ENCODE measurements at places on chromosomes 13 and 19.
A peak's percentile ranks its signal among the peaks of the same experiment; 100 is the strongest.

- DNase-seq = no peak
Measured at GRCh38 chr13:30362869-30363268, 55.5 kb upstream of the KATNAL1 start.

GRCh38 chr13:84653915-84654534, 771.8 kb upstream of the SLITRK1 start:
- no peak for DNase-seq

GRCh38 chr13:90233933-90234672, 1113.4 kb upstream of the MIR17HG start:
- DNase-seq = no peak

DNA sequence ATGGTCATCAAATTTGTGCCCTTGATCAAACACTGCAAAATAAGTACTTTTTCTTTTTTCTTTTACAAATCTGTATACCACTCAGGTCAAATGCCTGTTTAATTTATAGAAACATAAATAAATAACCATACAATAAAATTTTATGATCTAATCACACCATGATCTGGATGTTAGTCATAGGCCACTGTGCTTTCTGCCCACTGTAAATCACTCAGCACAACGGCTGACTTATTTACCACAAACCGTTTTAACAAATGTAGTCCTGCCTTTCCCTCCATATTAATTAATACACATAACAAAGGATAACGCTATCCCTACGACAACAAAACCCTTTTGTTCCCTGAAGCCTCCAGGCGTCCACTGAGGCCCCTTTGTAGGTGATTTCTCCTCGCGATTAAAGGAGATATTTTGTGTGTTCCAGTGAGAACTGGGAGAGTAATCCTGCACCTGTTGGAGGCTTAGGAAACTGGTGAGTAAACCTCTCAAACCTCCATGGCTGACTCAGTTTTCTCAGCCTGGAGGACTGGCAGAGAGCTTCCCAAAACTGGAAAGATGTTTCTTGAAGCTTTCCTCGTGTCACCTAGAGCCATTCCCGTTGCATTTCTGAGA, 477.1 kb upstream of the SGCG start:
- no peak for DNase-seq

- no peak for DNase-seq
Measured at GRCh38 chr13:98765996-98766519, 13.6 kb upstream of the SLC15A1 start.

- DNase-seq = no peak
Measured at GRCh38 chr13:31433746-31434145, 234.0 kb downstream of the B3GLCT start.

DNA sequence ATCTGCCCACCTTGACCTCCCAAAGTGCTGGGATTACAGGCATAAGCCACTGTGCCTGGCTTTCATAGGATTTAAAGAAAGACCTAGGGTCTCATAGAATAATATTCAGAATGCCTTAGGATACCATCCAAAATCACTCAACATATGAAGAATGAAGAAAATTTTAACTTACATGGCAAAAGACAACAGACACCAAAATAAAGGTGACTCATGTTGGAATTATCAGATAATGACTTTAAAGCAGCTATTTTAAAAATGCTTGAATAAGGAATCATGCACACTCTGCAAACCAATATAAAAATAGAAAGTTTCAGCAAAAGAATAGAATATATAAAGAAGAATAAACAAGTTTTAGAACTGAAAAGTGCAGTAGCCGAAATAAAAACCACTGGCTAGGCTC, 29.3 kb downstream of the ZNF566 start:
- no peak for DNase-seq

DNA sequence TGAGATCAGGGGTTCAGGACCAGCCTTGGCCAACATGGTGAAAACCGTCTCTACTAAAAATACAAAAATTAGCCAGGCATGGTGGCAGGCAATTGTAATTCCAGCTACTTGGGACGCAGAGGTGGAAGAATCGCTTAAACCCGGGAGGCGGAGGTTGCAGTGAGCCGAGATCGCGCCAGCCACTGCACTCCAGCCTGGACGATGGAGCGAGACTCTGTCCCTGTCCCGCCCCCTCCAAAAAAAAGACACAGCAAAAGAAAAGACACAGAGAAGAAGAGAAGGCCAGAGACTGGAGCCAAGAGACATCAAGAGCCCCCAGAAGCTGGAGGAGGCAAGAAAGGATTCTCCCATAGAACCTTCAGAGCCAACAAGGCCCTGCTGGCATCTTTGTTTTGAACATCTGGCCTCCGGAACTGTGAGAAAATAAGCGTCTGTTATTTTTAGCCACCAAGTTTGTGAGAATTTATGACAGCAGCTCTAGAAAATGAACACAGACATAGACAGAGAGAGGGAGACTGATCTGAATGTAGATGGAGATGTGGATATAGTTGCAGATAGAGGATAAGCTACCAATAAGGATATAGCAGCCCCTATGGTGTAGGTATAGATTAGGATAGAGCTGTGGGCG, 25.7 kb upstream of the PNMA8B start:
- DNase-seq = no peak

GRCh38 chr13:109790942-109791605, 4.7 kb upstream of the IRS2 start:
- no peak for DNase-seq

GRCh38 chr19:39407410-39407659, 688 bp downstream of the ZFP36 start:
- no peak for DNase-seq

DNA sequence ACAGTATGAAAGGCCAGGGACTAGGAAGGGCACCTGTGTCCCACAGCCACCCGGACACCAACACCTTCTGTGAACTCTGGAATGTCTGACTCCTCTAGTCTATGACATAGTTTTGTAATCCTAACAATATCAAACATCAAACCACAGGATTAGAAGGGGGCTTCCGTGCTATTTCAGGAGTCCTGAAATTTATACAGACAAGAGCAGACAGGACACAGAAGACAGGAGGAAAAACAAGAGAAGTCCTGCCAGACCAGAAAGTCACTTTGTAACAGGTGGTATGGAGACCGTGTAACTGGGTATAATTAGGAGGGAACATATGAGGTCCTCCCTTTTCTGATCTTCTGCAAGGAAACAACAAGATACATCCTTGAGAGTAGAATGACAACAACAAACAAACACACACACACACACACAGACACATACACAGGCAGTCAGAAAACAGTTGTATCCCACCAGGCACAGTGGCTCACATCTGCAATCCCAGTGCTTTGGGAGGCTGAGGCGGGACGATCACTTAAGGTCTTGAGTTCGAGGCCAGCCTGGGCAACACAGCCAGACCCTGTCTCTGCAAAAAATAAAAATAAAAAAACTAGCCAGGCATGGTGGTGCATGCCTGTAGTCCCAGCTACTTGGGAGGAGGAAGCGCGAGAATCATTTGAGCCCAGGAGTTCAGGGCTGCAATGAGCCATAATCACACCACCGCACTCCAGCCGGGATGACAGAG, 13.1 kb downstream of the INSR start:
- DNase-seq = no peak

DNA sequence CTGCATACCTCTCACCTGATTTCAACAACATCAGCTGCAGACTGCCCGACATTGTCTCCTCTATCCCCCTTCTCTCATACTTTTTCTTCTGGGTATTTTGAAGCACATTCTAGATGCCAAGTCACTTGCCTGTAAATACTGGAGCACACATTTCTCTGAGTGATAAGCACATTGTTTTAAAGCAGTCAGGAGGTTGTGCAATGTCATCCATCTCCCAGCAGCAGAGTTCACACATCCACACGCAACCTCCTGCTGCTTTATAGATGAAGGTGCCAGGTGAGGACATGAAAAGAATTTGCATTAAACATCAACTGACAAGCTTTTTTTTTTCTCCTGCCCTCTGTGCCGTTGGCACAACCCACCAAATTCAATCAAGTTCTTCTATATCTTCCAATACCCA, 5.5 kb downstream of the UPK1A start:
- no peak for DNase-seq

- no peak for DNase-seq
Measured at GRCh38 chr19:16861834-16862233, 27.0 kb upstream of the F2RL3 start.

- DNase-seq = no peak
Measured at GRCh38 chr13:76741046-76741445, 145.2 kb downstream of the KCTD12 start.

- no peak for DNase-seq
Measured at GRCh38 chr19:14495672-14496028, 277 bp downstream of the GIPC1 start.

DNA sequence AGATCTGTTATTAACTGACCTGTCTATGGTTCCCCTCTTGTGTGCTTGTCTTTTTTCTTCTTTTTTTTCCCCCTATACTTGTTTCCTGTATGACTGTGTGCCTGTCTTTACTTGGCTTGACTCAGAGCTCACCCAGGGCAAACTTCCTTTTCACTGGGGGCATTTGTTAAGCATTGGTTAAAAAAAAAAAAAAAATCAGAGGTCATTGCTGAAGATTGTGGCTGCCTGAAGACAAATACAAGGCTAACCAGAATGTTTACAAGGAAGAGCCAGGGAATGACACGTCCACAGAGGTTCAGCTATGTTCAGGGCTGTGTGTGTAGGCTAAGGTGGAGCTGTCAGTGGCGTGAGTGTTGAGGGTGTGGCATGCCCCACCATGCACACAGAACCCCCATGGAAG, 47.1 kb downstream of the LNX2 start:
- DNase-seq = no peak

- DNase-seq = no peak
Measured at GRCh38 chr19:45752639-45753038, 16.4 kb downstream of the SIX5 start.

DNA sequence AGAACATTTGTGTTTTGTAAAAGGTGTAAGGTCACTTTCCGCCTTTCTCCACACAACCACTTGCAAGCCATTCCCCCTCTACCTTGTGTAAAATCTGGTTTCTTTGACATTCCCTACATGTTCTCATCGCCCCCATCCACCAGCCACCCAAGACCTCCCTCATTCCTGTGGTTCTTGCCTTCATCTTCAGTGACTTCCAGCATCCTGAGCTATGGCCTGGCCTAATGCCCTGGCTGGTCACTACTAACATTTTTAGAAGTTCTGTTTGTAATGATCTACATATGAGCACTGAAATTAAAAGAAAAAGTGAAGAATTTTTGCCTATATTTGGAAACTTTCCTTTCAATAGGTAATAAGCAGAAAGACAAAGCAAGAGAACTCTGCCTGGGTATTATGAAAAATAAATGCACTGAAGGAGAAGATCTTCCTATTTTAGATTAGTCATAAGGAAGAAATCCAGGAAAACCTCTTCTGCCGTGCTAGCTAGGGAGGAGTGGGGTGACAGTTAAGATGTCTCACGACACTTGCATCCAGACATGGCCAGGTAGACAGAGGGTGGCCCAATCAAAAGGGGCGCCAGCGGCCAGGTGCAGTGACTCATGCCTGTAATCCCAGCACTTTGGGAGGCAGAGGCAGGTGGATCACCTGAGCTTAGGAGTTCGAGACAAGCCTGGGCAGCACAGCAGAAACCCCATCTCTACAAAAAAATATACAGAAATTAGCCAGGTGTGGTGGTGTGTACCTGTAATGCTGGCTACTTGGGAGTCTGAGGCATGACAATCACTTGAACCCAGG, 28.1 kb upstream of the MPHOSPH8 start:
- DNase-seq = no peak

GRCh38 chr13:31775686-31776085, 36.4 kb downstream of the RXFP2 start:
- no peak for DNase-seq

GRCh38 chr13:101127741-101128353, 288.5 kb downstream of the NALCN start:
- no peak for DNase-seq

DNA sequence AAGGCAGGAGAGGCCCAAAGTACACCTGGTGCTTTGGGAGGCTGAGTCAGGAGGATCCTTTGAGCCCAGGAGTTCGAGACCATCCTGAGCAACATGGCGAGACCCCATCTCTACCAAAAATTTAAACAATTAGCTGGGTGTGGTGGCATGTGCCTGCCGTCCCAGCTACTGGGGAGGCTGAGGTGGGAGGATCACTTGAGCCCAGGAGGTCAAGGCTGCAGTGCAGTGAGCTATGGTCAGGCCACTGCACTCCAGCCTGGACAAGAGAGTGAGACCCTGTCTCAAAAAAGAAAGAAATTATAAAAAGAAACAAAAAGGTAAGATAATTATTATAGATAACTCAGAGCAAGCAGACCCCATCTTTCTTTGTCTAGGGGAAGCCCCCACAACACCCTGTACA, 1.9 kb downstream of the HOMER3 start:
- DNase-seq = no peak

DNA sequence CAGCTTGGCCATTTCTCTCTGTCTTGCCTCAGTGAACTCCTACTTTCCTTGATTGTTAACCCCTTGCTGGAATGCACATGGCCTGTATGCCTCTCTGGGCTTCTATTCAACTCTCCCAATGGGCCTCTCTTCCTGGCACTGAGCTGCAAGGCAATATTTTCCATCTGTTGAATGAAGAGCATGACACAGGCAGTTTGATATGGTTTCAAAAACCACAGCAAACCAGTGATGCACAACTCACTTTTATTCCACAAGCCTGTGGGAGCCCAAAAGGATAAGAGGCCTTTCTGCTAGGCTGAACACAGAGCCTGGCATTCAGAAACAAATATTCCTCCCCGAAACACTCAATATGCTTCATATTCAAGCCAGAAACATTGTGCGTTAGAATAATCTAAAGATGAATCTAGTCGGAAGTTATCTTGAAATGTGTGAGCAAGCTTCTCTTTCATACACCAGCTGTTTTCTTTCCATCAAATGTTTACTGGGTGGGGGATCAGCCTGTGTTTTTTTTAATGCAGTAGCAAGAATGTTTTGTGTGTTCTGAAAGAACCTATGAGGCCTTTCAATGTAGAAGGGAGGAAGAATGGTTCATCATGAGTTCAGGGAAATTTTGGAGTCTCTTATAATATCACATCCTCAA, 443.1 kb upstream of the SPRY2 start:
- DNase-seq = no peak

- DNase-seq = peak; percentile 17
Measured at GRCh38 chr19:1609103-1609396, 3.8 kb upstream of the UQCR11 start.

DNA sequence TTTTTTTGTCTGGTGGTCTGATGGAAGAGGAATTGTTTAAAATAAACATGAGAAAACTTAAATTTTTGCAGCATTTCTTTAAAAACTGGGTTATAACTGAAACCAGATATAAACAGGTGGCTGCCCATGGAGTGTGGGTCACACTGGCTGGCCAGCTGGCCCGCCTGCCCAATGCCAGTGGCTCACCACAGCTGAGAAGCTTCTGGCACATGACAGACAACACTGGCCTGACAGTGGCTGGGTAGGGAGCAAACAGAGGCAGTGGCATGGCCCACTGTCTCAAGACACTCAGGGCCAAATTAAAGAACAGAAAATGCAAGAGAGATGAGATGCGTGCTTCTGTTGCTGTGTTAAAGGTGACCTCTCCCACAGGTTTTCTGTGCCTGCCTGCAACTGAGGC, 3.1 kb upstream of the SLC35E1 start:
- no peak for DNase-seq

- DNase-seq = no peak
Measured at GRCh38 chr13:113205428-113205931, 3.0 kb downstream of the PCID2 start.

DNA sequence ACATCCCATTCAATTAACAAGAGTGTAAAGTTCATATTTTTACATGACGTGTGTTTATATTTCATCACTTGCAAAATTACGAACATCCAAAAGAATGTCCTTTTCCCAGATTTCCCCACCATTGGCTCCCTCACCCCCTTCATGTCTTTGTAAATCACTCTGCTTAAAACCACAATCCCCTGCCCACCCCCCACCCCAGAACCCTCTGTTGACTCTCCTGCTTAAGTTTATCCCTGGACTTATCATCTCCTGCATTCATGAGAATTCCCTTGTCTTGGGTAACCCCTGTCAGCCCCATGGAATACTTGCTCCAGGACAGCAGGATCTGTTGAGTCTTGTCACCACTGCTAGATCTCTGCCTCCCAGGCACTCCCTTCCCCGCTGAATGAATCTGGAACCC, 109.9 kb downstream of the COL4A1 start:
- DNase-seq = no peak
